ENCODE measurements at places on chromosomes 3 and 15. TPM values are rescaled to one million over a fixed set of nuclear protein-coding genes. Genes with fewer than 3 reads are reported as not detected.

Gene CLCN2
- total RNA-seq: 3.6 TPM

Gene MAP1A
- total RNA-seq: 9.8 TPM

Gene NIPA2
- 39.5 TPM for total RNA-seq

Gene A4GNT
- total RNA-seq: not detected

Gene ALDH1A3
- total RNA-seq: not detected

Gene PTPN23
- total RNA-seq: 27.4 TPM

Gene GOLGA8G
- total RNA-seq: not detected

Gene HYAL3
- 9.2 TPM for total RNA-seq

DNA sequence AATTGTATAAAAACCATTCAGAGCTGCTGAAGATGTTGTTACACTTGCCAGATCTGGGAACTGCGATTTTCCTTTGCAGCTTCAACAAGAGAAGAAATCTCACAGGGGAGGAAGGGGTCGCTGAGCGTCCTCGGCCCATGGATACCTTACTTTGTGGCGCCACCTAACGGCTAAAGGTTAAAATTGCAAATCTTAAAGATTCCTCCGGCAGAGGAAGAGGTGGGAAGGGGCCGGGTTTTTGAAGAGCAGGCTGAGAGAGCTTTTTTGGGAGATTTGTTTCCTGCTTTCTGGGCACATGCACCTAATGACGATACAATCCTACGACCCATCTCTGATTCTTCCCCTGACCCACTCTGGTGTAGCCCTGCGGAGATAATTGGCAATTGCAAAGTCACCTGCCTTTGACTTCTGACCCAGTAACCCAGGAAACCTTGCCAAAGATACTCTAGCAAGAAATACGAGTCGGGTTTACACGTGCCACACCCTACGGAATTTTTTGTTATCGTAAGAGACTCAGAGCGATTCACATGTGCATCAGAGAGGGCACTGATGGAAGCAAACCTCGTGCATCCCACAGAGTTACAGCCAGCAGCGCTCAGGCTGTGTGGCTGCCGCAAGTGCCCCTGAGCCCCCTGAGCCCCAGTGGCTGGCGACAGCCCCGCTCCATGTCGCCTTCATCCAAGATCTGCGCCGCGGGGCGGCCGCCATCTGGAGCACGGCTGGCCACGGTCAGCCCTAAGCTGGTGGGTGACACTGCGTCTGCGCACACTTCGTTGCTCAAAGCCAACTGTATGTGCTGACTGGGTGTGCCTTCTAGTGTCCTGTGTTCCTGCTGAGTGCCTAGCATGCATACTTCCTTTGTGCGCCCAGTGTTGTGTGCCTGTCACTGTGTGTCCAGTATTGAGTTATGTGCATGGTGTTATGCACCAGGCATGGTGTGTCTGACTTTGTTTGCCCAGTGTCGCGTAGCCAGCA is 55.2 kb upstream of the CHRNA7 start:
- no peak overlapping the region for H3K4me3 ChIP-seq
- H3K36me3 ChIP-seq: no peaks in the 10 kb centered on the region
- peaks cover 13% of the 10 kb centered on the region for H3K27me3 ChIP-seq
- peak; percentile 48 for DNase-seq

- no peaks in the 10 kb centered on the region for H3K36me3 ChIP-seq
- DNase-seq: no peak
- H3K4me1 ChIP-seq: peaks cover 61% of the 10 kb centered on the region
- no peaks in the 10 kb centered on the region for H3K27me3 ChIP-seq
Measured at GRCh38 chr15:99504823-99505551, 60.8 kb upstream of the MEF2A start.

GRCh38 chr3:45592405-45592804 is 2.1 kb upstream of the LIMD1 start:
- H3K27me3 ChIP-seq: peaks cover 4% of the 10 kb centered on the region
- no peak for DNase-seq
- H3K27ac ChIP-seq: peak overlapping the region; percentile 90

DNA sequence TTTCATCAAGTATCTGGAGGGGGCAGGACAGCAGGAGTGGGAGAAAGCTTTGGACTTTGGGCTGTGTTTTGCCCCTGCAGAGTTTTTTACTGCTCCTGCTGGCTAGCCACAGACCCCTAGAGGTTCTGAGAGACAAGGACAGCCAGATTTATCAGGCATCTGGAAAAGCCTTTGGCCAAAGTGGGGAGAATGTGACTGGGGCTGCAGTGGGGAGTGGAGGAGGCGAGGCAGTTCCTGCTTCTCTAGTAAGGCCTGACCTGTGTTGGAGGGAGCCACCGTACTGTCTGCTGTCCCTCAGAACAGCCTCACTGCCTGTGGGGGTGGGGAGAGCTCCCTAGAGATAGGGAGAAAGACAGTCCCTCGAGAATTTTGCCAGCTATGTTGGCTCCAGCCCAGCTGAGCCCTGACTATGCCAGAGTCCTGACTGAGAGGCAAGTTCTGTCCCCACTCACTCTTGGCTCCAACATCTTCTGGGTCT is 2.2 kb downstream of the ALPK3 start:
- peaks cover 14% of the 10 kb centered on the region for H3K4me1 ChIP-seq
- H3K36me3 ChIP-seq: no peaks in the 10 kb centered on the region
- H3K4me3 ChIP-seq: no peak overlapping the region
- H3K27me3 ChIP-seq: peaks cover 7% of the 10 kb centered on the region

- no peaks in the 10 kb centered on the region for H3K36me3 ChIP-seq
- peaks cover 1% of the 10 kb centered on the region for H3K4me1 ChIP-seq
- DNase-seq: no peak
- H3K4me3 ChIP-seq: no peak overlapping the region
Measured at GRCh38 chr3:184077881-184078280, 19.0 kb upstream of the HTR3E start.

GRCh38 chr15:92091155-92091734 is 237.7 kb downstream of the SLCO3A1 start:
- H3K27me3 ChIP-seq: no peaks in the 10 kb centered on the region
- peaks cover 11% of the 10 kb centered on the region for H3K36me3 ChIP-seq
- DNase-seq: no peak
- peaks cover 16% of the 10 kb centered on the region for H3K4me1 ChIP-seq
- H3K4me3 ChIP-seq: no peak overlapping the region
- no peak overlapping the region for H3K27ac ChIP-seq

DNA sequence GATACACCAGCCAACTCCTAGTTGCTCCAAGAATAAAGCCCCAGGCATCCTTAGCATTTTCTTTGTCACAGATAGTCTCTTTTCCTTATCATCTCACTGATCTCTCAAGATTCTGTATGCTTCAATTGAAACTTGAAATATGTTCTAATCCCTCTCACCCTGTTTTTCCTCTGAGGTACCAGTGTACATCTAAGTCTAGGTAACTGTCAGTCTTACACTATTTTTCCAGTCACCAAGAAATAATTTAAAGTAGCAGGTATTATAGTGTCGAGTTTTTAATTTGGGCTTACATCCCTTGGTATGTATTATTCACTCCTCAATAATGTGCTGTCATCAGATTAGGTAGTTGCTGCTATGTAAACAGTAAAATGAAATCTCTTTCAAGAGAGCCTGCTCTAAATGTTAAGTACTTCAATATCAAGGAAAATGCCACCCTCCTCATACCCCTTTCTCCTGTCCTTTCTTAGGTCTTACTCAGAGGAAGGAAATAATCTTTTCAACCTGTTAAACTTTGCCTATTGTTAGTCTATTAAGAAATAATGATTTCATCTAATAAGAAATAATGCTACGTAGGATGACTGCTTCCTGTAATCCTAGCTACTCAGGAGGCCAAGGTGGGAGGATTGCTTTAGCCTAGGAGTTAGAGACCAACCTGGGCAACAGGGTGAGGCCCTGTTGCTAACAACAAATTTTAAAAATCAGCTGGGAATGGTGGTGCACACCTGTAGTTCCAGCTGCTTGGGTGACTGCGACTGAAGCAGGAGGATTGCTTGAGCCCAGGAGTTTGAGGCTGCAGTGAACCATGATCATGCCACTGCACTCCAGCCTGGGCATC is 39.8 kb downstream of the TSC22D2 start:
- peaks cover 8% of the 10 kb centered on the region for H3K36me3 ChIP-seq
- no peak overlapping the region for H3K27ac ChIP-seq
- no peaks in the 10 kb centered on the region for H3K27me3 ChIP-seq
- peaks cover 4% of the 10 kb centered on the region for H3K4me1 ChIP-seq
- no peak overlapping the region for H3K4me3 ChIP-seq
- DNase-seq: no peak

DNA sequence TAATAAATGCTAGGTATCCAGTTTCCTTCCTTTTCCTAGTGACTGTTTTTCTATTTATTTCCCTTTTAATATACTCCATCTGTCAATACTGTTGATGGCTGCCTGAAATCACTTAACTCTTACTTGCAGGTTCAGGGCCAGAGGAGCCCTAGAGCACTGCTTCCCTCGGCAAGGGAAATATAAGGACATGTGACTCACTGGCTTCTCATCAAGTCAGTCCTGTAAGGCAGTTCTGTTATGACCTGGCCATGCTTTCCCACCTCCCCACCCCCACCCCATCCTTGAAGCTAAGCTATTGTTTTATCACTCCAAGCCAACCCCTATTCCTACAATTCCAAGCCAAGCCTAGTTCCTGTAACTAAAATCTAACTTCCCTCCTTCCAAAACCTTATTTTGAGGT is 800.7 kb downstream of the ROBO1 start:
- no peaks in the 10 kb centered on the region for H3K36me3 ChIP-seq
- no peak overlapping the region for H3K27ac ChIP-seq
- DNase-seq: no peak
- no peaks in the 10 kb centered on the region for H3K4me1 ChIP-seq
- H3K4me3 ChIP-seq: no peak overlapping the region

- no peak for DNase-seq
- H3K36me3 ChIP-seq: no peaks in the 10 kb centered on the region
- no peak overlapping the region for H3K4me3 ChIP-seq
- H3K27me3 ChIP-seq: peaks cover 7% of the 10 kb centered on the region
- no peaks in the 10 kb centered on the region for H3K4me1 ChIP-seq
Measured at GRCh38 chr3:36796881-36797280, 32.5 kb upstream of the DCLK3 start.

GRCh38 chr3:25693238-25693637 is 28.5 kb upstream of the TOP2B start:
- DNase-seq: no peak
- H3K27me3 ChIP-seq: peaks cover 15% of the 10 kb centered on the region
- no peaks in the 10 kb centered on the region for H3K4me1 ChIP-seq
- H3K36me3 ChIP-seq: no peaks in the 10 kb centered on the region

Data from activated CD4-positive, alpha-beta T cell treated with anti-CD3 and anti-CD28 coated beads, Interleukin-2, amount 10 ng/mL, durations not matched to agents 7 days and 5 days (primary cell).